ENCODE measurements at places on chromosomes 1 and 21.

DNA sequence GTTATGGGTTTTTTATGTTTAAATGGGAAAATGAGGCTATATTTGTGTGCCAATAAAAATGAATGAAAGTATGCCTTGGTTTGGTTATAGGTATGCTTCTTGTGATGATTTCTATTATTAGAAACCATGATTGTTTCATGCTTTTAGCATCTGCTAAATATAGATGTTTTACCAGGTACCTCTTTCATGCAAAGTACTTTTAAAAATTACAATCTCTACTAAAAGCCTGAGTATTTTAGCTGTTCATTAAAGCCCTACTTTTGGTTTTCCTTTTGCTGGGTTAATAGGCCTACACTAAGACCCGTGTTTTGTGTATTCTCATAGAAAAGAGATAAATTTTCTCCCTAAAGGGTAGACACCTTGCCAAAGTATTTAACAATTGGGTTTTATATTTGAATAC is 32.0 kb downstream of the MTF2 start:
- no peak for DNase-seq

DNA sequence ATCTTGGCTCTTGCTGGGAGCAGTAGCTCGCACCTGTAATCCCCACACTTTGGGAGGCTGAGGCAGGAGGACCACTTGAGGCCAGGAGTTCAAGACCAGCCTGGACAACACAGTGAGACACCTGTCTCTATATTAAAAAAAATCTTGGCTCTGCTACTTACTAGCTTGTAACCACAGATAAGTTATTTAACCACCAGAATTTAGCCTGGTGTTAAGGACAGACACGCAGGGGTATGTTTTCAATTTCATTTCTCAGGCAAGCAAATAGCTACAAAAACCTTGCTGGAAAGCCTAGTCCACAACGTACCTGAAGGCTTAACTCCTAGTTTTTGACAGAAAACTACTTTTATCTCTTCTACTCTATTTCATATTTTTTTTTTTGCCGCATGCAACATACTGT is 24.8 kb upstream of the GFI1 start:
- DNase-seq: no peak

- no peak for DNase-seq
These were observed 2.5 kb downstream of the ARHGEF19 start for GRCh38 chr1:16209847-16210407.

DNA sequence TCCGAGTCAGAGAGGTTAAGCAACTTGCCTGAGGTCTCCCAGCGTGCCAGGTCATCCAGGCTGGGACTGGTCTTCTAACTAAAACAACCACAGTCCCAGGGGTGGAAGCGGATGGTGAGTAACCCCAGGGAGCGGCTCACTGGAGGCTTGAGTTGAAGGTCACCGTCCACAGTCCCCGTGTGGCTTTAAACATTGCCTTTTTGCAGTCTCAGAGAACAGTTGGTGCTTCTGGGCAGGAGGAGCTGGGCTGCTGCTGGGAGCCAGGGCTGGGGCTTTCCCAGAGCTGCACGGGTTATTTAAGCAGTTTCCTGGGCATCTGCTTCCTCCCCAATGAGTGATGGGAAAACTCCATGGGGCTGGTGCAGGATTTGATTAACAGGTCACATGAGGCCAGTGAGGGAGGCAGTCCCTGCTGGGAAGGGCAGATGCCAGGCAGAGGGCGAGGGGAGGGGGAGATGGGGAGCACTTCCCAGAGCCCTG is 12.3 kb downstream of the ARHGEF10L start:
- no peak for DNase-seq

GRCh38 chr1:57293214-57293613 is 130.6 kb downstream of the DAB1 start:
- DNase-seq: no peak

- DNase-seq: no peak
These were observed 50.9 kb downstream of the SH3BGR start for GRCh38 chr21:39502631-39503030.

DNA sequence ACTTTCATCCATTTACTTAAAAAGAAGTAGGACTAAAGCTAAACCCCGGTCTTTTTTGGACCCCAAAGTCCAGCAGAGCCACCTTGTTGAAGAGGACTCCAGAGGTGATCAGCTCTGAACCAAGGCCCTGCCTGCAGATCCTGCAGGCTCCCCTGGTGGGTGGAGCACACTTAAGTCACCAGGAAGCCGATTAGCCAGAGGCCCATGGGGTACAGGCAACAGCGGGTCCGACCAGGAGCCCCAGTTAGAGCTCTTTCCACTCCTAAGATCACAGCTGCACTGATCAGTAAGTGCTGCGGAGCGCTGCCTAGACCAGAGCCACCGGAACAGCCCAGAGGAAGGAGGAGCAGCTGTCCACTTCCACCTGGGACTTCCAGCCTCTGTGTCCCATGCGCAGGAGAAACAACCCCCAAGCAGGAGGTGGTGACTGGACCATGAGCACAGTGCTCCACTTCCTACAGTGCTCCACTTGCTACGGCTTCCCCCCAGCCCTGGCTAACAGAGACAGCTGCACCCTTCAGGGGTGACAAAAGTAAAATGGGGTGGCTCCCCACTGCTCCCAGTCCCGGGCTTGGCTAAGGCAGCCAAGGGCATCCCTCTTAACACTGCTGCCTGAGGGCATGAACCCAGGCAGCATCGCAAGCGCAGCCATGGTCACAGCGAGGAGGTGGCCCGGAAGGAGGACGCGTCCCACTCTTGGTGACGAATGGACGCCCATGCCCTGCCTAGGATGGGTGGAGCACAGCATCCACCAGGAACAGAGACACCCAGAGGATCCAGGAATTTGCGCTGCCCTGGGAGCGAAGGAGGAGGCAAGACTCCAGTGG is 58.0 kb downstream of the NPHP4 start:
- DNase-seq: no peak

- DNase-seq: no peak
These were observed 3.1 kb downstream of the CTBS start for GRCh38 chr1:84571150-84571535.

- DNase-seq: no peak
These were observed 7.0 kb upstream of the CD58 start for GRCh38 chr1:116577759-116578314.

DNA sequence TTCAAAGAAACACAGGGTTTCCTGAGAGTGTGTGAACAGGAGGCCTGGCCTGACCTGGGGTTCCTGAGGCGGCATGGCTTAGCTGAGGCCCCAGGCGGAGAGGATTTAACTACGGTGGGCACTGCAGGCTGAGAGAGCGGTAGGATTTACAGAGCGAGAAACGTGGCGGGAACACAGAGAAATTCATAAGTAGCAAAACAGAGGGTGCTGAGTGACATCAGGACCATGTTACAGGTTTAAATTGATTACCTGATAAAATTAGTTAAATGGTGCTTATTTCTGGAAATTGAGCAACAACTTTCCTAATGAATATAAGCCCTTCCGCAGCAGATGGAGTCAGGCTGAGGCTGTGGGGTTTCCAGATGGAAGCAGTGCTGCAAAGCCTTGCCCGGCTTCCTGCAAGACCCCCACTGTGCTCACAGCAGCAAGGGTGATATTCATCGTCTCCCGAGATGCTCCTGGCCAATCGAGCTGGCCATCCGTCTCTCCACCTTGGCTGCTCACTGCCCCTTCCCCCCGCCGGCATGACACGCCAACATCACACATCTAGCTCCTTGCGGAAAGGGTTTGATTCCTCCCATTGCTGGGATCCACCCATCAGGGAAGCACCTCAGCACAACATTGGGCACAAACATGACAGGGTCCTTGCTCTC is 69.4 kb upstream of the MORC3 start:
- no peak for DNase-seq

- no peak for DNase-seq
These were observed 22.9 kb downstream of the MEGF6 start for GRCh38 chr1:3588395-3588794.

GRCh38 chr1:118927427-118928187 is 60.5 kb downstream of the TBX15 start:
- DNase-seq: no peak

- no peak for DNase-seq
These were observed 10.3 kb downstream of the GAS5 start for GRCh38 chr1:173857363-173857917.

- DNase-seq: no peak
These were observed 1328.6 kb downstream of the MRPL39 start for GRCh38 chr21:24278711-24279110.

DNA sequence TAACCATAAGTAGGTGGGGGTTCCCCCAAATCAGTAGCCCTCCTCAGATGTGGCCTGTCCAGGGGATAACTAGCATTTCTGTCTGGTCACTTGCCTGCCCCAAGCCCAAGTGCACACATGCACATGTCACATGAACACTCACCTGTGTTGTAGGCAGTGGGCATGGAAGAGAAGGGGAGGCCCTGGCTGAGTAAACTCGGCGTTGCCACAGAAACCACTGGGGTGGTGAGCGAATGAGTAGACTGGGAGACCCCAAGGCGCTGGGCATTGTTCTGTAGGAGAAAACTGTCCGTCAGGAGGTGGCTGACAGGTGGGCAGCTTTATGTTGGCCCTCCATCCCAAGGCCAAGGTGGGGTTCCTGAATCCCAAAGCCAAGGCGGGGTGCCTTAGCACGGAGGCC is 25.6 kb downstream of the MEF2D start:
- DNase-seq: no peak

- DNase-seq: no peak
These were observed 45.7 kb downstream of the WNT9A start for GRCh38 chr1:227901906-227902640.

DNA sequence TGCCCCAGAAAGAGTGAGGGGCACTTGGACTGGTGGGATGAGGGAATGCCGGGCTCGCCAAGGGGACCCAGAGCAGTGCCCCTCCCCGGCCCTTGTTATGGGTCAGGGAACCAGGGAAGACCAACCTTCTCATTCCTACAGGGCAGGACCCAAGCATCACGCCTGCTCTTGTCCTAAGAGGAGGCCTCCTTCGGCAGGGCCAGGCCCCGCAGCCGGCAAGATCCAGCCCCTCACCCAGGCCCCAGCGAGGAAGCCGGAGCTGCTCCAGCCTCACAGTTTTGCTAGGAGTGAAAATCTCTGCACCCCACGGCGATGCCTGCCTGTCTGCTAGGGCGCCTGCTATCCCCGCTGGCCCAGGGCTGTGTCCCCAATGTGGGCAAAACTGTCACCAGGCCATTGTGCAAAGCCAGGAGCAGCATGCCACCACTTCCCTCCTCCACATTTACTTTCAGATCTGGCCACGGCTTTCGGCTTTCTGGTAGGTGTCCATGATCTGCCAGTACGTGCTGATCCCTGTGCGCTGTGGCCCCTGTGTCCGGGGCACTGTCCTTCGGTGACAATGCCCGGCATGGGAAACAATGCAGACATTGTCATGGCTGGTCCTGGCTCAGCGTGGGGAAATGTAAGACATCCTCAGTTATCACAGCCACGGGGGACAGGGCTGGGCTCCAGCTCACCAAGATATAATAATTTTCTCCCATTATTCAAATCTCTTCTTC is 9.6 kb downstream of the ACTRT2 start:
- DNase-seq: no peak

- no peak for DNase-seq
These were observed 120.0 kb upstream of the RRP15 start for GRCh38 chr1:218164930-218165700.
